ENCODE measurements at places on chromosomes 3 and 15.
A peak's percentile ranks its signal among the peaks of the same experiment; 100 is the strongest.

DNA sequence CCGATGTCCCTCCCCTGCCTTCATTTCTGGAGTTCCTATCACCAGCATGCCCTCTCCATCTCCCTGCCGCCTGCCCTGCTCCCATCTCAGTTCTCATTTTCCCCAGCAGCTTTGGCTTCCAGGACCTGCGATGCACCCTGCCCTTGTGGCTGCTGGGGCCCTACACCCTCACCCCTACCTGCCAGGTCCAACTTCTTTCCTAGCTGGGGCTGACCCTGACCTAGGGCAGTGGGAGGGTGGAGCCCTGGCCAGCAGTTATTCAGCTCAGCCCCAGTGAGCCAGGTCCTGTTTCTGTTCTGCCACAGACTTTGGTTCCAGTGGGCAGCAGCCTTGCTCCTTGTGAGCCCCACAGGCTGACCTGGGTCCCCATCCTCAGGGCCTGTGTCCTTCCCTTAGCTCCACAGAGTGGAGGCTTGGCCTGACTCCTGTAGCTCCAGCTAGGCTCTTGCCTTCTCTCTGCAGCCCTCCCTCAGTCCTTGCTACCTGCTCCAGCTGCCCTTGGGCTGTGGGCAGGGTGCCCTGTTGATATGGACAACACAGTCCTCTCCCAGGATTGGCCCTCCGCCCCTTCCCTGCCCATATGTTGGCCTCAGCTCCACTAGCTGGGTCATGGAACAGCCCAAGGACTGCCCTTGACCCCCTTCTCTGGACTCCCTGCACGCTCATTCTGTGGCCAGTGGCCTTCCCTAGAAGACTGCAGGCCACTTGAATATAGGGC, 34.7 kb upstream of the PDE8A start:
- DNase-seq = no peak

DNA sequence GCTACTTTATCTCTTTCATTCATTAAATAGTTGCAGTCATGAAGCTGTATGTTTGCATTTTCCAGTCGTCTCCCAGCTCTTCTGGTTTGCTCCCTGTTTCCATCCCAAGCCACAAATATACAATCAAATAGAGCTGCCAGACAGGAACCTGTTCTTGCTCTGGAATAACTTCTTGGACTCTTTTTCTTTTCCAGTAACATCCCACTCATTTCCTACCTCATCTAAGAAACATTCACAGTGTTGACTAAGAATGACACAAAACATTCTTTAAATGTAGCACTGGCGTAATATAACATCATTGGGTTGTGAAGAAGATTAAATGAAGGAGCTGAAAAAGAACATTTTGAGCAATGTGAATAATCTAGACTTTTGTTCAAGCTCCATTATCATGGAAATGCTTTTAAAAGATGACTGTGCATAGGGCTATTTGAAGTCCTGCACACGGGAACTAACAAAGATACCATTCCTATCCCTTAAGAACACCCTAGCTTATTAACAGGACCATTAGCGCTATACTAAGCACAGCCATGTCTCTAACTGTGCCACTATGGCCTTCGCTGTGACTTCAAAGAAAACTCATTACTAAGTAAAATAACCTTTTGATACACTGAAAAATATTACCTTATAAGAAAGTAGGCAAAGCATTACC, 574.0 kb downstream of the NAALADL2 start:
- no peak for DNase-seq

GRCh38 chr3:18679238-18679637, 254.1 kb upstream of the SATB1 start:
- peak; percentile 9 for DNase-seq

DNA sequence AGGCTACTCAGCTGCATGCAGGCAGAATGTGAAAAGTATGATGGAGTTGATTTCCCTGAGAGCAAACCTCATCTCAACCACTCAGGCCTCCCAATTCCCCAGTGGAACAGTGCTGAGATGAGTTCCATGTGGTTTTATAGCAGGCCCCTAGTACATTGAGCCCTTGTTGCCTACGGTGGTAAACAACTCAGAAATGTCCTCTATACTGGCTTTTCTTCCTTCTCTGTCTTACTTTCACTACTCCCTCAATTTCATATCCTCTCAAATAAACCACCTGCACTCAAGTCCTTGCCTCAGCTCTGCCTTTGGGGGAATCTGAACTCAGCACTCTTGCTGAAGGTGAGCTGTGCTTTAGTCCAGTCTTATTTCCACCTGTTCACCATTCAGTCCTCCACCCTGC, 399.9 kb downstream of the PDCD6IP start:
- DNase-seq = no peak

- no peak for DNase-seq
These were observed 261.1 kb downstream of the EPHB1 start for GRCh38 chr3:135056084-135056730.

- no peak for DNase-seq
These were observed 45.5 kb upstream of the PRSS50 start for GRCh38 chr3:46763178-46763577.
